ENCODE measurements at places on chromosomes 2 and 18. TPM values are rescaled to one million over a fixed set of nuclear protein-coding genes. Genes with fewer than 3 reads are reported as not detected.

The LIPG gene
- total RNA-seq, result not detected

The GAL3ST2 gene
- not detected for total RNA-seq

The ST6GAL2 gene
- 0.41 TPM for total RNA-seq

The GAREM1 gene
- total RNA-seq, result 8.6 TPM

The MC4R gene
- not detected for total RNA-seq

The DYSF gene
- 48.2 TPM for total RNA-seq

DNA sequence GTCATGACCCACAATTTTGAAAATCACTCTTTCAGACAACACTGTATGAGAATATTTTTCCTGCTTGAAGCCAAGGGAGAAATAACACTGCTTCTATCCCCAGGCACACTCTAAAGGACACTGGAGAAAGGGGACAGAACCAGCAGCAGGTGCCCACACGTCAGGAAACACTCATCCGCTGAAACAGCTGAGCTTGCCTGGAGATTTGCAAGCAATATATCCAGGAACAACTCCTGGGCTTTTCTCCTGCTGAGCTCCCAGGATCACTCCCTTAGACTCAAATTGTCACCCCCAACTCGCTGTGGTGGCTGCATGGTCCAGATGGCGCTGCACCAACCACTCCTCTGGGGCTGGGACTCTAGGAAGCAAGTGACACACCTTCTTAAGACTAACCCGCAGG, 186.7 kb downstream of the ARL4C start:
- no peak for DNase-seq

DNA sequence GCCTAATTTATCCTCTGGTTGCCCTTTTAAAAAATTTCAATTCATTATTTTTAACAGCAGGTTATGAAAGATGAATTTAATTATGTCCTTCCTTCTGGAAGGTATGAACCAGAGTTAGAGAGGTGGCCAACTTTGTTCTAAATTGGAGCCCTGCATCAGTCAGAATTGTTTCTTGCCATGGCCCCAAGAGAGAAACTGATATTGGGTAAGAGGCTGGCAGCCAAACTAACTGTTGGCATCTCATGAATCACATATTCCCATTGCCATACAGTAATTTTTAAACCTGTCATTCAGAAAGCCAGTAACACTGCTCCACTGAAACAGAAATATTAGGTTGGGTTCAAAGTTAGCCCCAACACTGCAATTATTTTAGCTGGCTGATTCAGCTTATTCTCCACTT, 67.4 kb downstream of the SMAD2 start:
- DNase-seq, result no peak

DNA sequence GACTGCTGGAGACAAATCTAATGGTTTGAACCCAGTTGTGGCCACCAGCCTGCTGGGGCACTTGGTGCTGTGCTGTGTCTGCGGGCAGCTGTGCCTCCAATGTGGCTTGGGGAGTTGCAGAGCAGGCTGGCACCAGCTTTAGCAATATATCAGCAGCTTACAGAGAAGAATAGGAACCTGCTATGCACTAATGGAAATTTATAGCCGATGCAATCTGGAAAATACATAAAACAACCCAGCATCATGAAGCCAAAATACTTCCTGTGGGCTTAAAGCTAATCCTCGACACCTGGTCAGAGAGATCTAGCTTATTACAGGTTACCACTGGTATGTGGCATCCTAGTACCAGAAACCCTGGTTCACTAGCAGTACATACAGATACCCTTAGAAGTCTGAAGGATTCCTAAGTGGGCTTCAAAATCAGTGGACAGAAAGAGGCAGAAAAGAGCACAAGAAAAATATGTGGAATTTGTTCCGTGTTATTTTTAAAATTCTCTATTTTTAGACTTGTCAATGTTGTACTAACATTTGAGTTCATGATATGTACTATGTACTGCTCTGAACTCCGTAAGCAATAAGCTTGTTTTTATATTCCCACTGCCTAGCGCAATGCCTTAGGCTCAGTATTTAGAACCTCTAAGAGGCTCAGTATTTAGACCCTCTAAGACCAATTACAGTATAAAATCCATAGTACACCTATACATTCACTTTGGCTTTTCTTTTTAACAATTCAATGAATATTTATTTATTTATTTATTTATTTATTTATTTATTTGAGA, 194.7 kb downstream of the UXS1 start:
- DNase-seq, result no peak

GRCh38 chr2:203625701-203626100, 80.7 kb upstream of the CD28 start:
- DNase-seq, result no peak

DNA sequence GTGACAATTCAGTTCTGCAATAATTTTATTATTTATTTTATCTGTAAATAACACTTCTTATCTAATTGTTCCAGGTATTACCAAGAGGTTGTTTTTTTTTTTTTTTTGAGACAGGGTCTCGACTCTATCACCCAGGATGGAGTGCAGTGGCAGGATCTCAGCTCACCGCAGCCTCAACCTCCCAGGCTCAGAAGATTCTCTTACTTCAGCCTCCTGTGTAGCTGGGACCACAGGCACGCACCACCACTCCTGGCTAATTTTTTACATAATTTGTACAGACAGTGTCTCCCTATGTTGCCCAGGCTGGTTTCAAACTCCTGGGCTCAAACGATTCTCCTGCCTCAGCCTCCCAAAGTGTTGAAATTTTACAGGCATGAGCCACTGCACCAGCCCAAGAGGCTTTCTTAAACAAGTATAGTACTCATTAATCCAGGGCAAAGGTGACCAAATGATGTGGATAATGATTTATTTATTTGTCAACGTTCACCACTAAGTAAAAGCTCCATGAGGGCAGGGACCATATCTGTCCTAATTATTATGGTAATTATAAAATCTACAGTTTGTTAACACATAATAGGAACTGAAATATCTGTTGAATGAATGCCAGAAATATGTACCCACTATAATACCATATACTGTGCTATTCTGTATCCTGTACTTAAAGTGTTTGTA, 12.0 kb downstream of the STK17B start:
- DNase-seq, result no peak

GRCh38 chr2:45836316-45836715, 184.8 kb downstream of the PRKCE start:
- no peak for DNase-seq

DNA sequence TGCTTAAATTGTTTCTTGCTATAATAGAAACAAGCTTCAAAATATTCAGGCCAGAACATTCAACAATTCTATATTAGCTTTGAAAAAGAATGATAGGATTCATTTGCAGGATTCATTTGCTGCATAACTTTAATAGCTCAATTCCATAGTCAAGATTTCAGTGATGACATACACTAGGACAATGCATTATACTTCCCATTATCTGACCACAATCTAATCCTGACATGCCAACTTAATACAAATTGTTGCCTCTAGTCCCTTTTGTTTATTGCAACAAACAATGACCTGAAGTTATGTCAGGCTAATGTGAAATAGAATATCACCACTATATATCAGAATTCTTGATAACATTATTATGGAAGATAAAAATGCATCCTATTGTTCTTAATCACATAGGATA, 169.4 kb downstream of the DNAH7 start:
- no peak for DNase-seq

DNA sequence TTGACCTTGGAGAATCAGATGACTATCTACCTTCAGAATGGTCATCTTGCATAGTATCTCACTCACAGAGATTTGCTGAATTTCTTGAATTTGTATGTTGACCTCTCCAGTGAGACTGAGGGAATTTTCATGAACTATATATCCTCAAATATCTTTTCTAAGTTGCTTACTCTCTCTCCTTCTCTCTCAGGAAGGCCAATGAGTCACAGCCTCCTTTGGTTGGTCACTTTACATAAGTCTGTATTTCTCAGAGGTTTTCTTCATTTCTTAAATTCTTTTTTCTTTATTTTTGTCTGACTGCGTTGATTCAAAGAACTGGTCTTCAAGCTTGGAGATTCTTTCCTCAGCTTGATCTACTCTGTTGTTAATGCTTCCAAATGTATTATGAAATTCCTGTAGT, 51.7 kb downstream of the VIT start:
- DNase-seq, result no peak

- DNase-seq, result no peak
Measured at GRCh38 chr2:64359171-64359891, 94.6 kb upstream of the LGALSL start.

GRCh38 chr18:51878724-51879123, 461.3 kb upstream of the DCC start:
- no peak for DNase-seq

- no peak for DNase-seq
Measured at GRCh38 chr2:25806941-25807340, 71.3 kb downstream of the ASXL2 start.
